ENCODE measurements at places on chromosomes 5 and 9.

GRCh38 chr9:114185570-114186490 is 30.5 kb downstream of the COL27A1 start:
- DNase-seq, result no peak

DNA sequence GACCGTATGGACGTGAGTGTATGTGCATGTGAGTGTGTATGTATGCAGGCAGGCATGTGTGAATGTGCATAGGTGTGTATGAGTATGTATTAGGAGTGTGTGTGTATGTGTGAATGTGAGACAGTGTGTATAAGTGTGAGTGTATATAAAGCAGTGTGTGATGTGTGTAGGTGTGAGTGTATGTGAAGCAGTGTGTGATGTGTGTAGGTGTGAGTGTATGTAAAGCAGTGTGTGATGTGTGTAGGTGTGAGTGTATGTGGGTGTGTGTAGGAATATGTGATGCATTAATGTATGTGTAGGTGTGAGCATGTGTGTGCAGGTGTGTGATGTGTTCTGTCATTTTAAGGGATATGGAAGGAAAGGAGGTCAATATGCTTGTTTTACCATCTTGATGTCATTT is 215.5 kb downstream of the GADD45G start:
- no peak for DNase-seq

DNA sequence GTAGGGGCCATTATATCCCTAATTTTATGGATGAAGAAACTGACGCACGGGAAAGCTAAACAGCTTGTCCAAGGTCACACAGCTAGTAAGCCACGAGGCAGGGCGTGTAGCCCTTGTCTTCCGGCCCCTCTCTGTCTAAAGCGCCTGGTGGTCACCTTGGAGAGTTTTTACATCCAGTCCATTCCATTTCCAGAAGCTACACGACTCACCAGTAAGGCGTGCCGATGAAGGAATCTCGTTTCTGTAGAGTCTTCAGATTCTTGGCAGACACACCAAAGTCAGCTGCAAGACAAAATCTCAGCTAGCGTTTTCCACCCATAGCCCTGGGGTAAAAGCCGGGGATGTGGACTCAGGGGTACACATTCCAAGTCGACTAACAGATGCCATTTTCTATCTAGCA is 80.5 kb downstream of the STK10 start:
- DNase-seq, result no peak

- no peak for DNase-seq
These were observed 31.9 kb downstream of the PALM2AKAP2 start for GRCh38 chr9:109811876-109812275.

GRCh38 chr5:128927644-128928043 is 37.6 kb upstream of the SLC27A6 start:
- DNase-seq, result no peak

DNA sequence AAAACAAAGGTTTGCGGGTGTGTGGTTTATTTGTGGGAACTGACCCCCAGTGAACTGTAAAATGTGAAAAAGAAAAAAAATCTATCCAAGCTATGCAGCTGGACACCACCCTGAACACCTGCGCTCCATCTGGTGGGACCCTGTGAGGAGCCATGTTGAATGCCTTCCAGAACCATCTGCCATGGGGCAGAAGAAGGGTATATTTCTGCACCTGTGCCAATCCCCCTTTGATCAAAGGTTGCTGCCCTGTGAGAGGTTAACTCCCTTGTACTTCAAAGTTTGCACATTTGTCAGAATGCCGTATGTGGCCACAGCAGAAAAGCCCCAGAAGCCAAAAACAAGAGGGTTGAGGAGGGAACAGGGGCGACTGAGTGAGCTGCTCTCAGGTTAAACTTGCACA is 148.5 kb upstream of the ALDH1B1 start:
- DNase-seq, result no peak

DNA sequence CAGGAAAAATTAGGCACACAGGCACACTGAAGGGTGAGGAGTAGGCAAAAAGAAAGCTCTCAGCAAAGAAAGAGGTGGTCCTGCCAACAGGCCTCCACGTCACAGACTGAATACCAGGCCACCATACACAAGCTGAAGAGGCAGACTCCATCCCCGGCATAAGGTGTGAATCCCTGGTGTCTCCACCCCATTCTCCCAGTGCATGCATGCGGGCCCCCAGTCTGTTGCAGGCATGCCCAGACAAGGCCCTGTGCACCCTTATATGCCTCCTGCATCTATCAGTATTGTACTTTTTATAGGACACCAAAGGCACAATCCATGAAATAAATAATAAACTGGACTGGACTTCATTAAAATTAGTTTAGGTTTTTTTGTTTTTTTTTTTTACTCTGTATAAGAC is 73.1 kb downstream of the RGMB start:
- DNase-seq, result no peak

DNA sequence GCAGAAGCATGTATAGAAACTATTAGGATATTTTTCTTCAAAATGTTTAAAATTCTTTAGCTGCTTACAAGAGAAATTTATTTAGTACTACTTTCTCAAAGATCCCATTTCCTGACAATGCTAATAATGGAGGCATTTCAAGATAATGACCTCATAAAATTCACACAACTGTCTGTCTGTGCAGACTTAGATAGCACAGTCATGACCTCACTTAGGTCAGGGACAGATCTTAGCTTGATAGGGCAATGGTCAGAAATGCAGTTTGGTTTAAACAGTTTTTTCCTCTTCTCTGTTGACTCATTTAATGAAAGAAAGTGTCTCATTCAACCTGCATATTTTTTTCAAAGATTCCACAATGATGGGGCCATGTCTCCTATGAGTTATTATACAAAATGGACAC is 128.4 kb downstream of the GRIA1 start:
- DNase-seq, result no peak

DNA sequence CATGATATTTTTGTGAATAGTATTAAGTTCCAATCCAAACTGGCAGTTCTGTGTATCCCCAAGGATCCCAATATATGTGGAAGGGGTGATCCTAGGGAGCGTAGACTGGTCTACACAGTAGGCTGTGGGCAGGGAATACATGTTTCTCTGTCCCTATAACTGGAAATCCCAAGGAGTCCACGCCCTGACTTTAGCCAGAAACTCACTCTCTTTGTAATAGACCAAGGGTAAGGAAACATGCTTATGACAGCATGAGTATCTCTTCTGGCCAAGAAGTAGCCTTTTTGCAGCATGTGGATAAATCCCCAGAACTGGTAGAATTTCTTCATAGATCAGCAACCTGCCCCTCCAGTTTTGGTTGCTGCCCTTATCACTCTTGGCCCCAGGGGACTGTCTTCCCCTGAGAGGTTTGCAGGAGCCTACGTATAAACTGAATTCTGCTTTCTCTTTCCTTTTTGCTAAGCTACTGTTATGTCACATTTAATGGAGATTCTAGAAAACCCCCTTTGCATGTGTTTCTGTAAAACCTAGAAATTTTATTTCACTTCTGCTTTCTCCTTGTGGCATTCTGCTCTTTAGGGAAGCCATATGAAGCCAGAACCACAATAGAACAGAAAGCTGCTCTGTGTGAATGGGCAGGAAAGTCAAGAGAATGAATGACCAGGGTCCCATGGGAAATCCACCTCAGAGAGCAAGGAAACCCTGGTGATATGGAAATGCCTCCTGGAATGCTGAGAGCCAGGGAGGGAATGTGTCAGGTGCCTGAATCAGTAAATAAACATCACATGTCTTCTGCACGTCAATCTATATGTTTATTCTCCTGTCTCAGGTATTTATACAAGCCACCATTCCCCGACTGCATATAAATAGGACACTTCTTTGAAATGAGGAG is 3.5 kb downstream of the IFNA2 start:
- DNase-seq, result no peak

GRCh38 chr5:64451551-64451950 is 54.3 kb upstream of the RGS7BP start:
- DNase-seq, result no peak

GRCh38 chr5:154309805-154310204 is 119.3 kb downstream of the GALNT10 start:
- no peak for DNase-seq

GRCh38 chr5:171420431-171421241 is 1.2 kb downstream of the FGF18 start:
- DNase-seq, result no peak

- DNase-seq, result no peak
These were observed 10.4 kb downstream of the FPGS start for GRCh38 chr9:127812936-127813675.

DNA sequence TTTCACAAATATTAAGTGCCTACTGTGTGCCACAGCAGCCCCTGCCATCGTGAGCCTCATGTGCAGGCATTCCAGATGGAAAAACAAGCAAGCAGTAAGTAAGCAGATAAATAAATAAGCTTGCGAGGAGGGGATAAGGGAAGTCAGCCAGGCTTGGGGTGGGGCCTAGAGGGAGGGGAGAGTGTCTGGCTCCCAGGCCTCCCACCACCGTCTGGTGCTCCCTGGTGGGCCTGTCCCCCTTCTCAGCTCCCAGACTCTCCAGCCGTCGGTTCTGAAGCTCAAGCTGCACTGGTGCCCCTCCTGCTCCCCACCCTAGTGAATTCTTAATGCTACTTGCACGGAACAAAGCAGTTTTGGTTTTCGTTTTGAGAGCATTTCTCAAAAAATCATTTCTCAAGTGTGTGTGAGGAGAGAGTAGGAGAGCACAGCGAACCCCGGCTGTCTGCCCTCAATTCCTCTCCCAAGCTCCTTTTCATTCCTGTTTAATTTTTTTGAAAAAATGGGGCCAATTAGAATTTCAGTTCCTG is 6.6 kb upstream of the IER5L start:
- no peak for DNase-seq

DNA sequence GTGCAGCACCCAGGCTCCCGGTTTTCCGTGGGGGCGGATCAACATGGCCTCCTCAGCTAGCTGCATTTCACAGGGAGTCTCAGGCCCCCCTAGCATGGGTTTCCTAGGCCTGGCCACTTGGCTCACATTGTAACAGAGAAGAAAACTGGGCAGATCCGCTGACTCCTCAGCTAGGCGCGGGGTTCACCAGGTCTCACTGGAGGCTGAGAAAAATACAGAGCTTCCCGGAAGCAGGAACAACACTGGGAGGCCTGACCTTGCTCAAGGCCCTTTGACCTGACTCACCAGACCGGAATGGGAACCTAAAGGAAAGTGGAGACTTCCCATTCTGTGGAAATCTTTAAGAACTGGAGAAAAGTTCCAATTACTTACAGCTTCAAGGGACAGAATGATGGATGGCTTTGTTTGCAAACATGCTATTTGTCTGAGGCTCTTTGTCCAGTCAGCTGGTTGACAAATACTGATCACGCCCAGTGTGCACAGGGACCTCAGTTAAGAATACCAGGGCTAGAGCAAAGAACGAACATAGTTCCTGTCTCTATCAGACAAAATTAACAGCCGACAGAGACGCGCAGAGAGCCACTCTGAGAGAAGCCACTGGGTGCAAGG is 88.7 kb upstream of the LRRTM2 start:
- DNase-seq, result no peak

DNA sequence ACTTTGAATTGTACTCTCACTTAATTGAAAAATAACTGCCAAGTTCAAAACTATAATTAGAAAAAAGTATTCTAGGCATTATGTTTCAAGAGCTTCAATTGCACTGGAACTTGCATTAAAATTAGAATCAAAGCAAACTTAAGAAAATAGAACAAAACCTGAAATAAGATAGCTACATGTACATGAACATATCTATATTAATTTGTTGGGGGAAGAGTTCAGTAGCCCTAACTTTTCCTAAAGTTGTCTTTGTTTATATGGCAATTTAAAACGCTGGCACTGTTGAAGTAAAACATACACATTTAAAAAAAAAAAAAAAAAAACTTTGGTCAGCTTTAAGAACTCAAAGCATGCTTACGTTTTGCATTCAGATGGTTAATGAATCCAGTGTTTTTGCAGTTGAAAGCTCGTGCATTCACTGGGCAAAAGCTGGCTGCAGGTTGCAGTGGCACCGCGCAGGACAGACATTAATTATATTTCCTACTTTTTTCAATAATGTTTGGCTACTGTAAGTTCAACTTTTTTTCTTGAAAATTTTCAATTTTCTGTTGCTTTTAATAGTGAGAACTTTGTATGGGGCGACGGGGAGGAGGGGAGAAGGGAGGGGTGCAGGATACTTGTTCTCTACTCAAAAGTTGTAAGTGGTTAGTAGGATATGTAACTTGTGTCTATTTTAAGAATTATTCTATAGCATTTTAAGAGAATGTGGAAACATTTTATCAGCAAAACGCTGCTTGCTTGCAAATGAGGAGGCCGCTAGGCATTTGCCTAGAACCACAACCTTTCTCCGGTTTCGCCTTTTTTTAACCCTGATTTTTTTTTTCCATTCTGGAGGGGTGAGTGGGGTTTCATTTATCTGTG is 3.9 kb downstream of the NR2F1 start:
- DNase-seq, result no peak

Data from T-helper 17 cell (primary cell).